Fibroblast of skin of left biceps (primary cell): ENCODE measurements at places on chromosomes 4 and X.
A peak's percentile ranks its signal among the peaks of the same experiment; 100 is the strongest.

GRCh38 chr4:159505266-159505975 lies 402.5 kb downstream of the RAPGEF2 start:
- DNase-seq: no peak

DNA sequence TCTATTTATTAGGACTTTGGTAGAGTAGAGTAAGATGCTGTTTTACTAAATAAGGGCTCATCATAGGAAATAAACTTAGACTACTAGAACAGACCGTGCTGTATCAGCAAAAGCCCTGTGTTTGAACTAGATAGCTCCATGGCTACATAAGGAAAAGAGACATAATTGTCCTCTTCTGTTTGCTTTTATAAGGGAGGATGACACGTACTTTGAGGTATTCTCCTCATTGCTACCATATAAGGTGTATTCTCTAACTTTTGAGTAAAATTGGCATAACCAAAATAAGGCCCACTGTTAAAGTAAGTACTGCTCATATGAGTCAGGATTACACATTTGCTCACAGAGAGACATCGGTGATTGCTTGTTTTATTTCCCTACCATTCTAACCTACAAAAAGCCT lies 64.3 kb downstream of the PDLIM5 start:
- DNase-seq: peak; percentile 63

DNA sequence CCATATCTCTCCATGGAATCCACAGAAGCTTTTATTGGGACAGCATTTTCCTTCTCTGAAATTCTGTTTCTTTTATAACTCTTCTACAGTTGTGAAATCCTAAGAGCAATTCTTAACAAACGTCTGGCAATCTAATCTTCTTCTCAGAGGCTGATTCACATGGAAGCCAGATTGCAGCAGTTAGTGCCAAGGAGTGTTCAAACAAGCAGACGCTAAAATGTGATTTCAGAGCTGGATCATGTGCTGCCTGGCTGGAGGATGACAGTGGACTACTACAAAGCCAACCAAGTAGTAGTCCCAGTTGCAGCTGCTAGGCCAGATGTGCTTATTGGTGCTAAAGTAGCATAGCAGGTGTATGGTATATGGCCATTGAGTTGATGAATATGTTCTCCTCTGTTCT lies 27.7 kb upstream of the GLRB start:
- peak; percentile 46 for DNase-seq

DNA sequence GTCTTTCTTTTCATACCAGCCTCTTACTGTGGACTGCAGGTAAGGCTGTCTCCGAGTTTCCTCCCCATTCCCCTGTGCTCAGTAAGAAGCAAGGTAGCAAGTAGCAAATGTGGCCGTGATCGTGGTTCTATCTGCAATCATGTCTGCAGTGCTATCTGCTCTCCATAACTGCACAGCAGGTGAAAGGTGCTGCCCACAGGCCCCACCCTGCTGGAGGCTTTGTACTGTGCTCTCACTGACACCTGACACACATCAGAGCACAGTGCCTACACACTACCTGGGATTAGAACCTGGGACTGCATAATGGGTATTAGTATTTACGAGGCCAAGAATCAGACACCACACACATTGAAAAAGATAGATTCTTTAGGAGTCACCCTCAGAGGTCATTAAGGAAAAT lies 15.3 kb downstream of the PGRMC1 start:
- DNase-seq: no peak

DNA sequence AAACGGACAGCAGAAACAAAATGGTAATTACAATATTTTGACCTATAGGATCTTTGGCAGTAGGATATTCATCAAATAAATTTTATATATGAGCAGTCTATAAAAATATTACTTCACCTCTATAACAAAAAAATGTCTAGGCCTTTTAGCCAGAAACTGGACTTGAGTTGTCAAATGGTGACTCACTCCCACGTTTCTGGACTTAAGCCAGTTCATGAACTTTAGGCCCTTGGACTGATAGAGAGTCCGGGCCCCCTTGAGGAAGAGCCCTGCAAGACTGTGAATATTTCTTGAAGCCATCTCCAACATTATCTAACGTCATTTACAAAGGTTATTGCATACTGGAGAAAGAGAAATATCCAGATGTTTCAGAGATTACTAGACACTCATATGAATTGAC lies 106.8 kb upstream of the FAM47A start:
- DNase-seq: no peak

DNA sequence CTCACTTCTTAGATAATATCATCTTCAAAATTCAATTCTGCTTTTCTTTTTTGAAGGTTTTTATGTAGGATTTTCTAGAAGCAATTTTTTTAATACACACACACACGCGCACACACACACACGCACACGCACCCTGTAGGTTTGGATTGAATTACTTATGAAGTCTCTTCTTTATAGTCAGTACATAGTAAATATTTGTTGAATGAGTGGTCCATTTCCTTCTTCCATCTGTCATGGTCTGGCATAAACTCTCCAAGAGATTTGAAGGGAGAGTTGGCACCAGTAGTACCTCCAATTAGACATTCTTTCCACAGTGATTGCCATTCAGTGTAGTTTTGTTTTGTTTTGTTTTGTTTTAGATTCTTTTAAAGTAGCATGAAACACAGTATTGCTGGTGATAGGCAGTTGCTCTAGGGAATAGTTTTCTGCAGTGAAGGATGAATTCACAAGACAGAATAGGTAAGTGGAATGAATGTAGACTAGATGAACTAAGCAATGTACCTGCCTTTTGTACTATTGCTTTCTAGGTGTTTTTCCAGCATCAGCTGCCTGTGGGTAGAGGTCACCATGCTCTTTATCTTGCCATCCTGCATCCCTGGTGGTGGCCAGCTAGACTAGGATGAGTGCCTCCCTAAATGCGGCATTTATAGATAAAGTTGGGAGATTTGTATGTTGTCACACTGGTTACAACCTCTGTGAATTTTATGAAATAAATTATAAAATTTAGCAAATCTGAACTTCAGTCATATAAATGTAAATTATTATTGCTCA lies 20.5 kb downstream of the PDLIM5 start:
- DNase-seq: no peak

- DNase-seq: peak; percentile 40
Observed at GRCh38 chrX:9911487-9911886, 55.7 kb upstream of the CLDN34 start.
